Activated T-helper 17 cell treated with anti-CD3 and anti-CD28 coated beads, Interleukin-2, amount 50 U/mL, for 72 hours (primary cell): ENCODE measurements at places on chromosomes 6 and 20. TPM values are rescaled to one million over a fixed set of nuclear protein-coding genes. Genes with fewer than 3 reads are reported as not detected.

Gene CLPSL2
- total RNA-seq = not detected

GRCh38 chr20:38433304-38433972 lies 1.7 kb downstream of the SNHG17 start:
- no peak for ATAC-seq

GRCh38 chr6:2845880-2846208 lies 4.2 kb upstream of the SERPINB1 start:
- no peak for ATAC-seq

DNA sequence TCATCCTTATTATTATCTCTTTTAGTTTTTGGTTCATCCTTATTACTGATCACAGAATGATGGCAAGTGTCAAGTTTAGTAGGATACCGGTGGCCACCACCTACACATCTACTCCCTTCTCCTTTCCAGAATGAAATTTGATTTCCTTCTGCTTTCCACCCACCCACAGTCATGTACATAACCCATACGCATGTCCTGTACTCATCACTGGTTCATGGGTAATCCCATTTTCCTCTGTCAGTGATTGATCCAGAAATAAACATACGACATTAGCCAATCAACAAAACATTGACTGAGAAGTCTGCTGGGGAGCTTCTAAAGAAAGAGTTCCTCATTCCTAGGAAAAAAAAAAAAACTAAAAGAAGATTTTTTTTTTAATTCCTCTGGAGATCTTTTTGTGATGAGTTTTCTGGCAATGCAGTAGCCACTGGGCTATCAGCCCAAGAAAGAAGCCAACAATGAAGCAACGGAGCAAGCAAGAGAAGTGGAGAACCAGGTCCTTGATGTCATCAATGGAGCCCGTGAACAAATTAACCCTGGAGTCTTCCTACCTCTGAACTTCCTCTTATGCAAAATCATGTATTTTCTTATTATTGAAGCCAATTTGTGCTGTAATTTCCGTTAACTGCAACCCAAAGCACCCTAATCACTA lies 127.8 kb downstream of the TASP1 start:
- no peak for ATAC-seq

Gene ADGRF4
- total RNA-seq = not detected

GRCh38 chr6:4781426-4781825 lies 5.2 kb downstream of the CDYL start:
- ATAC-seq = no peak

DNA sequence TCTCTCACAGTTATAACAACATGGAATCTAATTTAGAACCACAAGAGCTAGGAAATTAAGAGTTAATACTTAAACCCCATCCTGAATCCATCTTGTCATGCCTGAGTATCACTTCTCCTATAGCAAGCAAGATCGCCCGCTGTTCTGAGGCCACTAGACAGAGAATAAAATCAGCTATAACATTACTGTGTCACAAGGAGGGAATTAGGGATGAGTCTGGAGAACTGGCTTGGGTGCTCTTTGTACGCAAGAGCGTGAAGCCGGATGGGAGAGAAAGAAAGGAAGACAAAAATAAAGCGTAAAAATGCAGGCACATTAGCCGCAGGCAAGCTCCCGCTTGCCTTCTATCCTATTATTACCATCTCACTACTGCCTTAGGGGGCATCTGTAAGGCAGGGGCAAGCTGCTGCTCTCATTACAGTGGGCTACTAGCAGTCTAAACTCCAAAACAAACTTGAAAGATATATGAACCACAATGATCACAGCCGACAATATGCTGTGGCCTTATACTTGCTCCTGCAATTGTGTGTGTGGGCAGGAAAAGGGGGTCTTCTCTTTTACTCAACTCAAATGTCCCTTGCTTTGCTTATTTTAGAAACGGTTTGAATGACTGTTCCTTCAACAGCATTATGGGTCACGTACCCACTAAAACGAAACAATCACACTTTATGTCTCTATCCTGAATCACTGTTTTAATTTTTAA lies 81.9 kb downstream of the GJA10 start:
- ATAC-seq = no peak

- ATAC-seq = no peak
Observed at GRCh38 chr6:46184114-46184513, 13.3 kb upstream of the ENPP5 start.

Gene OSBPL2
- total RNA-seq = 25.6 TPM

GRCh38 chr20:61263084-61263695 lies 11.1 kb downstream of the CDH4 start:
- ATAC-seq = no peak

DNA sequence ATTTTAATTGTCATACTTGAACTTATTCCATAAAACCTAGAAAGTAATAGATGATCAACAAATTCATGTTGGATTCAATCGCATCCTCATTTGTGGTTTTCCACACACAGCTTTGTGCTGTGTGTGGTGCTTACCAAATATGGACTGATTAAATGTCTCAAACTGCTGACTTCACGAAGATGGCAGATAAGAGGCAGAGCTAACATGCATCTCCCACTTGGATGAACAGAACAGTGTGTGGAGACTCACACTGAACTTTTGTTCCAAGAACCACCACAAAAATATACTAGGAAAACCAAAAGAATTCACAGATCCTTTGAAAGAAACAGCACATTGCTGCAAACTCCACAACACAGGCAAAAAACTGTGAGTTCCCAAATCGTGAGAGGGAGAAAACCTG lies 603.7 kb downstream of the TENT5A start:
- no peak for ATAC-seq

Gene DYNLT1
- 82.3 TPM for total RNA-seq

- ATAC-seq = peak; percentile 83
Observed at GRCh38 chr6:106444777-106445507, 84.4 kb downstream of the CRYBG1 start.

DNA sequence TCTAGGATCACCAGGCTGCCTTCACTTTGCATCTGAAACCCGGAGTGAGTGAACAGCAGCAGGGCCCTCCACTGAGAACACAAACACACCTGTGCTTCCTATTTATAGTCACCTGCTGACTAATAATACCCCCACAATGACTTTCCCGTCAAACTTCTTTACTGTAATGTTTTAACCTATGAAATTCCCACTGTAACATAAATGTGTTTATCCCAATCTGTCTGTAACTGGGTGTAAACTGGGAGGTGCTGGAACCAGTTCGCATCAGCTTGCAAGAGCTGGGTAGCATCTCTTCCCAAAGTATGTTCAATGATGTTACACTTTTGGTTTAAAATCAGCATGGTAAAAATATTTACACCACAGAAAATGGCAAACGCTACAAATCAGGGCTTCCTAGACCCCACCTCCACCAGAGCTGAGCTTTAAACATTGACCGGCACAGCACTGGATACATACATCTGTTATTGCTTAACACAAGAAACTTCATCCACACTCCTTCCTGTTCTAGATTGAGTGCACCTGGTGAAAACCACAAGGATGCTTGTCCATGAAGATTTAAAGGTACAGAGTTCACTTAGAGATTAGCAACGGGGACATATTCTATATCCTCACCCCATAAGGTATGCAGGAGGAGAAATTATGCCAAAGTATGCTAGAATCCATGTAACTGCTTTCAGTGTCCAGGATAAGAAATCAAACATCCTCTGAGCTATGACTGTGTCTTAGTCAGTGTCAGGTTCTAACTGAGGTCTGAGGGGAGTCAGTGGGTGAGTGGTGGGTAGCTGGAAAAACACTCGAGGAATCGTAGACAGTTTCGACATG lies 79.0 kb downstream of the ALDH8A1 start:
- ATAC-seq = no peak

DNA sequence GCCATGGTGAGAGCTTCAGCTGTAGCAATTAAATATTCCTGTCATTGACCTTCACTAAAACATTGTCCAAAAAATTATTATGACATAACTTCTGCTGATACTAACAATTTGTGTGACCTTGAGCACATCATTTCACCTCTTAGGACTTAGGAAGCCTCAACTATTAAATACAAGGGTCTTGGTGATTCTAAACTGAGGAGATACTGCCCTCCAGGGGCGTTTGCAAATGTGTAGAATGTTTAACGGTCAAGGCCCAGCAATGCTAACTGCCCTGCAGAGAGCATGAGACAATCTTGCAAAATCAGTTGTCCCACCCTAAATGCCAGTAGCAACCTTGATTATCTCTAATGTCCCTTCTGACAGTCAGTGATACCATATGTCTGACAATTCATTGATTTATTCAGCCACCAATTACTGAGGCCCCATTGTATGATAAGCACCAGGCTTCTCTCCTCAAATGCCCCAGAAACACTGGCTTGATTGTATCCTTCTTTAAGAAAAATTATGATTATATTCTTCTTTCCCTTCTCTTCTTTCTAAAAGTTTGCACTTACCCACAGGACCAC lies 284.1 kb upstream of the PLN start:
- ATAC-seq = no peak

DNA sequence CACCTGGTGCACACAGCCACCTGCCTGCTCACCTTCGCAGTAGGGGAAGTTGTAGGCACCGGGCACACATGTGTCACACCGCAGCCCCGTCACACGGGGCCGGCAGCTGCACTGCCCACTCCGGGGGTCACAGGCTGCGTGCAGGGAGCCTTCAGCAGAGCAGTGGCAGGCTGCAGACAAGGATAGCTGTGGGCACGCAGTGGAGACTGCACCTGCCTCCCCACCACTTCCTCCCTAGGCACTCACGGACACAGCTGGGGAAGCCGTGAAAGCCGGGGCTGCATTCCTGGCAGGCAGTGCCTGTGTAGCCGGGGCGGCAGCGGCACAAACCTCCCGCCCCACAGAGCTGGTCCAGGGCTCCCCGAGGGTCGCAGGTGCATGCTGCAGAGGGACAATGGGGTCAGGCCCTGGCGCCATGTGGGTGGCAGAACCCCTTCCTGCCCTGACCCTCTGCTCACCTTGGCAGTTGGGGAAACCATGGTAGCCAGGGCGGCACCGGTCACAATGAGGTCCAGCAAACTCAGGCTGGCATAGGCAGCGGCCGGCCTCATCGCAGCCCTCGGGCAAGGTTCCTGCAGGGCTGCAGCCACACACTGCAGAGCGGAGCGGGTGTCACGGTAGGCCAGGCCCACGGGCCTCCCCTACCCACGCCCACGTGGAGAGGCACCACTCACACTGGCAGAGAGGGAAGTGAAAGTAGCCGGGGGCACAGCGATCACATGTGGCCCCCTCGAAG lies 29.4 kb downstream of the LAMA5 start:
- ATAC-seq = no peak

Gene ANGPT4
- total RNA-seq = not detected

DNA sequence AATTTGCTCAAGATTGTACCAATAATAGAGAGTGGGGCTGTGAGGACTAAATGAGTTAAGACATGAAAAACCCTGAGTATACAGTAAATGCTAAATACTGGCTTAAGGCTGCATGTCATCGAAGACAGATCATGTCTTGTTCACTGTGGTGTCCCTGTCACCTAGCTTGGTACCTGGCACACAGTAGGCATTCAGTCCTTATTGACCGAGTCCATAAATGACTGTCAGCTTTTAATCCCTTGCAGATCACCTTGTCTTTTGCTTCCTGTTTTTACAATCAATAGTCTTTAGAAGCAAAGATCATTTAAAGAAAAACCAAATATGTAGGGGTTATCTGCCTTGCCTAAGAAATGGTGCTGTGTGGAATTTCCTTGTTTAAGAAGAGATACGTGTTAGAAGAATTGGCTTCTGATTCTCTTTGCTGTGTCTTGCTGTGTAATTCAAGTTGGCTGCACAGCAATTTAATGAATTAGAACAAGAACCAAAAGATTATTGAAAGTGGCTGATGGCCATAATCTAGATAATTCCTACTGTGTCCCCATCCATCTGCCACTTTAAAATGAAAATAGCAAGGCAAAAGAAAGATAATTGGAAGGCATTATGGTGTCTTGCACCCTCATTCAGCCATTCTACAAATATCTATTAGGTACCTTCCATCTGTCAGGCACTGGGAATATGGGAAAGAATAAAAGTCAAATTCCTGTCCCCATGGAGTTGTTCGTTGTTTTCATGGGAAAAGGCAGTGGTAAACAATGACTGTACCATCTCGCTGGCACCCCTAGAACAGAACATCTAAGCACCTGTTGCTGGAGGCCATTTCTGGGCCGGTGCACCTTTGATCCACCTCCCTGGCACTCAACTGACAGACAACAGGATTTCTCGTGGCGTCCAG lies 12.4 kb upstream of the MAPK13 start:
- ATAC-seq = no peak

GRCh38 chr6:108559884-108560462 lies 744 bp upstream of the FOXO3 start:
- ATAC-seq = peak; percentile 1

DNA sequence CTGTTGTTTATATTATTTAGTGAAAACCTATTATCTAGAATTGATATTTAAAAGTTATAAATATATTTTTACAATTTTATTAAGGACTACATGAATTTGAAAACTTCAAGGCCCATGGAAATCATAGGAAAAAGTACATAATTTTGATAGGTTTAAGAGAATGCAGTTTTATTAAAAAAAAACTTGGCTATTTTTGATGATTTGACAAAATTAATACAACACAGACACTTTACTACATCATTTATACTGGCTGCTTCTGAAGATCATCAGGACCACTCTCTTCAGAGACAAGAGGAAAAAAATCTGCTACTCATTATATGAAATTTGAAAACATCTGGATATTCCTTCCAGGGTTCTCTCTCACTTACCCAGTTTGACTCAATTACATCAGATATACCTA lies 637.7 kb downstream of the BCKDHB start:
- no peak for ATAC-seq

- ATAC-seq = no peak
Observed at GRCh38 chr6:119541132-119541905, 191.8 kb upstream of the MAN1A1 start.

GRCh38 chr6:46305833-46306232 lies 135.1 kb upstream of the ENPP5 start:
- no peak for ATAC-seq

Gene DPM1
- 43.0 TPM for total RNA-seq

Gene ZSCAN23
- total RNA-seq = 0.24 TPM

GRCh38 chr6:158793432-158793831 lies 25.7 kb downstream of the EZR start:
- ATAC-seq = peak; percentile 85

DNA sequence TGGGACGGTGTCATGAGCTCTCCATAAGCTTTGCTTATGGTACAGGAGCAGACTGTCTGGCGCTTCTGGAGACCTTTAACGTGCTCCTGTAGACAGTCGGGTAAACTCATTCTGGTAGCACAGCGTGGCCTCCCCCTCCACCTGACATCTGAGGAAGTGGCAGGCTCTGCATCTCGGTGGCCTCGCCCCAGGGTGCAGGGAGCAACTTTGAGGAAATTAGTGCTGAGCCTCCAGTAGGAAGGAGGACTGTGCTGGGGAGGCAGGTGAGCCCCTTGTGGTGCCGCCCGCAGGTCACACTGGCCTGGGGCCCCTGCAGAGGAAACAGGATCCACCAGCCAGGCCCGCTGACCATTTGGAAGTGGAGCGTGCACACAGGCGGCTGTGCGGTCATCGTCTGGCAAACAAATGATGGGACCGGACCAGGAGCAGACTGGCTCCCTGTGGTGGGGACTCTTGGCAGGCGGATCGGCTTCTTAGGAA lies 57.9 kb downstream of the SYNJ2 start:
- peak; percentile 64 for ATAC-seq

Gene RAB44
- total RNA-seq = 0.11 TPM

DNA sequence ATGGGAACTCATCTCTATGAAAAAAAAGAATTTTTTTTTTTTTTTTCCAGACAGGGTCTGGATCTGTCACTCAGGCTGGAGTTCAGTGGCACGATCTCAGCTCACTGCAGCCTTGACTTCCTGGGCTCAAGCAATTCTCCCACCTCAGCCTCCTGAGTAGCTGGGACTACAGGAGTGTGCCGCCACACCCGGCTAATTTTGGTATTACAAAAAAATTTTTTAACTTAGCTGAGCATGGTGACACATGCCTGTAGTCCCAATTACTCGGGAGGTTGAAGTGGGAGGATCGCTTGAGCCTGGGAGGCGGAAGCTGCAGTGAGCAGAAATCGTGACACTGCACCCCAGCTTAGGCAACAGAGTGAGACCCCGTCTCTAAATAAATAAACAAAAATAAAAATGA lies 7.5 kb downstream of the DEF6 start:
- no peak for ATAC-seq

Gene R3HDML
- not detected for total RNA-seq
